ENCODE measurements at places on chromosomes 2 and 18. TPM values are rescaled to one million over a fixed set of nuclear protein-coding genes. Genes with fewer than 3 reads are reported as not detected.
A peak's percentile ranks its signal among the peaks of the same experiment; 100 is the strongest.

DNA sequence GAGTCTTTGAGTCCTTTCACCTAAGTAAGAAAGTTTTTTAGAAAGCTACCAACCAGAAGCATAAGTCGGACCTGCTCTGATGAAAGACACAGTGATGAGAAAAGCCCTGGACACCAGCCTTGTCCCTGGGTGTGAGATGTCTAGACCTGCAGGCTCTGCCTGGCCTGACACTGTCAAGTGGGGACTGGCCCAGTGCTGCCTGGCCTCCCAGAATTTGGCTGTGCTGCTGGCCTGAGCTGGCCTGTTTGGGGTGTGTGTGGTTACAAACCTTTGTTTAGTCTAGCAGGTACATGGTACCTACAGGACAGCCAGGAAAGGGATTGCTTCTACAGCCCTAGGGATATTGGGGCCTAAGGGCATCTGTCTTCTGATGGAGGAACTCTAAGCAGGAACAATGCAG is 48.3 kb downstream of the ASB1 start:
- H3K36me3 ChIP-seq, result no peaks in the 10 kb centered on the region
- no peak for DNase-seq
- H3K27me3 ChIP-seq, result no peaks in the 10 kb centered on the region
- no peaks in the 10 kb centered on the region for H3K4me1 ChIP-seq

DNA sequence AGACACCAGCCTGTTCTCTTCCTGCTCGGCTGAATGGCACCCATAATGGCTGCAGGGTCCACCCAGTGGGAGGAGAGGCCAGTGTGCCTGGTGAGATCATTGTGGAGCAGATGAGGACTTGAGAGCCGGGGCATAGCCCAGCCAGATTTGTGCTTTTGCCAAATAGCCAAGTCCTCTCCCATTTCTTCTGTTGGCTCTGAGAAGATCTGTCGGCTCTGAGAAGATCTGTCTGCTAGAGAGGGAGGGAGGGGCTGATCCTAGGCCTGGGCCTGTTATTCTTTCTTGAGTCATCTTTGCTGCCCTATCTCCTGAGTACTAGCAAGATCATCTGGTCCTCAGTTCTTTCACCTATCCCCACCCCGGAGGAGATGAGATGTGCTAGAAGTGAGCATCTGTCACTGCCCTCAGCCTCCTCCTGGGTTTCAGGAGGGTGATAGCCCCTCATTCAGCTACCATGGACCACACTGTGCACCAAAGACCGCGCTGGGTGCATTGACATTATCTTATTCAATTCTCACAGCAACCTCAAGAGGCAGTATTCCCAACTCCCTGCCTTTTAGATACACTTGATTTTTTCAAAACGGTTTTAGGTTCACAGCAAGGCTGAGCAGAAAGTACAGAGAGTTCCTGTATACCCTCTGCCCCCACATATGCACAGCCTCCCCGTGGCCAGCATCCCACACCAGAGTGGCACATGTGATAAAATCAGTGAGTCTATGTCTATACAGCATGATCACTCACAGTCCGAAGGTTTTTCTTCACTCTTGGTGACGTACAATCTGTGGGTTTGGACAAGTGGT is 98.6 kb downstream of the CAPN13 start:
- H3K27me3 ChIP-seq, result no peaks in the 10 kb centered on the region
- no peaks in the 10 kb centered on the region for H3K4me1 ChIP-seq
- H3K36me3 ChIP-seq, result no peaks in the 10 kb centered on the region
- no peak overlapping the region for H3K4me3 ChIP-seq
- no peak for DNase-seq

- H3K4me3 ChIP-seq, result peak overlapping the region; percentile 88
- peaks cover 4% of the 10 kb centered on the region for H3K36me3 ChIP-seq
These were observed 774 bp upstream of the FZD7 start for GRCh38 chr2:202032846-202033316.

NEU2 gene
- not detected for total RNA-seq

- no peak for DNase-seq
- no peaks in the 10 kb centered on the region for H3K36me3 ChIP-seq
- no peak overlapping the region for H3K27ac ChIP-seq
- H3K4me1 ChIP-seq, result no peaks in the 10 kb centered on the region
These were observed 344.3 kb upstream of the KCNH7 start for GRCh38 chr2:163182764-163183354.

- H3K27ac ChIP-seq, result no peak overlapping the region
- peaks cover 13% of the 10 kb centered on the region for H3K4me1 ChIP-seq
- no peaks in the 10 kb centered on the region for H3K36me3 ChIP-seq
These were observed 15.8 kb downstream of the INPP5D start for GRCh38 chr2:233075966-233076339.

- H3K4me1 ChIP-seq, result no peaks in the 10 kb centered on the region
- H3K36me3 ChIP-seq, result no peaks in the 10 kb centered on the region
- H3K27me3 ChIP-seq, result no peaks in the 10 kb centered on the region
- no peak for DNase-seq
- no peak overlapping the region for H3K27ac ChIP-seq
These were observed 435.6 kb downstream of the TDRD15 start for GRCh38 chr2:21559351-21559750.

DNA sequence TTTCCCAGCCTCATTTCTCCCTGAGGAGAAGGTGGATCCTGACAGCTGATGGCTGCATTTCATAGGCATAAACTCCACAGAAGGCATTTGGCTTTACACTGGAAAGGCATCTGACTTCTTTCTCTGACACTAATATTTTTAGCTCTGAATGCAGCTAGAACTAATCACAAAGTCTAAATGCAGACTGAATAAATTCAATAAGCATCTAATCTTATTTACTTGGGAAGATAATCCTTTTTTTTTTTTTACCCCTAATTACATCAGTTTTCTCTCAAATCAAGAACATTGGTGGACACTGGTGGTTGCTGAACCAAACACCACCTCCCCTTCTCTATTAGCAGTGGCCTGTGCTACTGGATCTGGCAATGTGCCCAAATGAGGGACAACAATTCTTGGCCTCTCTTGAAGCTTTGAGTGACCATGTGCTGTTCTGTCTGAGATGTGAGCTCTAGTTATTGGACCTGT is 50.9 kb upstream of the CD226 start:
- H3K36me3 ChIP-seq, result no peaks in the 10 kb centered on the region
- H3K4me3 ChIP-seq, result no peak overlapping the region
- no peak for DNase-seq
- no peaks in the 10 kb centered on the region for H3K27me3 ChIP-seq
- H3K4me1 ChIP-seq, result no peaks in the 10 kb centered on the region

TEKT4 gene
- 2.7 TPM for total RNA-seq

PSMA8 gene
- 0.20 TPM for total RNA-seq

DNA sequence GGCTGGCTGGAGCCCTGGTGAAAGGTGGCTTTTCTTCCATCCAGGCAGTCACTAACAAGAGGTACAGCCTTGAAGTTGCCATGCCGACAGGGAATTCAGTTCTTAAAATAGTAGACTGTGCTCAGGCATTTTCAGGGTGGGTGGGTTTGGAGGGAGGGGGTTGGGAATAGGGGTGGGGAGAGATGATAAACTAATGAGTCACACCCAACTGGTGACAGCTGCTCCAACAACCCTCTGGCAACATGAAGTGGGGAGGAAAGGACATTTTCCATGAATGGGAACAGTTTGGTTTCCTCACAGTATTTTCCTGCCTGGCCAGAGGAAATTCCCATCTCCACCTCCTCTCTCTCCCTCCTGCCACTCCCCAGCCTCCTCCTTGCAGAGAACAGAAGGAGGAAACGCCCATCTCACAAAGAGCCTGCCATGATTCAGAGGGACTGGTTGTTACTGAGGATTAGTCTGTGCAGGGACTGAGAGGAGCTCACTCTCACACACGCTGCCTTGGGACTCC is 113.0 kb upstream of the SLC1A4 start:
- no peaks in the 10 kb centered on the region for H3K36me3 ChIP-seq
- no peak overlapping the region for H3K27ac ChIP-seq
- H3K4me1 ChIP-seq, result peaks cover 5% of the 10 kb centered on the region

DNA sequence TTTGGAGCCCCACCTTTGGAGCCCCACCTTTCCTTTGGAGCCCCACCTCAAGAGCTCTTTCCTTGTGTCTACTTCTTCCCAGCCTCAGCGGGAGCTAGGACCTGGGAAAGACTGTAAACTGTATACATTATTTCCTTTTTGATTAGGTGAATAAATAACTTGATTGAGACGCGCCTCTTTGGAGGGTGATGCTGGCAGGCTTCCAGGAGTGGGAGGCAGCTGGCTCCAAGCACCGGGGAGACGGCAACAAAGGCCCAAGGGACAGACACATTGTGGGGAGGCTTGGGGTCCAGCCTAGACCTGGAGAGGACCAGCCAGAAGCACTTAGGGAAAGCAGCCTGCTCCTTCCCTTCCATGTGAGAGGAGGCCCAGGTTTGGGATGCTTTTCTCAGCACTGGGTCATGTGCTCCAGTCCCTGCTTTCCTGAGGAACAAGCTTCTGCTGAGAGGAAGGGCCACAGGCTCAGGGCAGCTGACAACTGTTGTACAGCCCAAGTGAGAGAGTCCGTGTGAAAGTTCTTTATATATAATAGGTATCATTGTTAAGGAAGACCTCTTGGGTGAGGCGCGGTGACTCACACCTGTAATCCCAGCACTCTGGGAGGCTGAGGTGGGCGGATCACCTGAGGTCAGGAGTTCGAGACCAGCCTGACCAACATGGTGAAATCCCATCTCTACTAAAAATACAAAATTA is 297.2 kb upstream of the SLC14A2 start:
- H3K4me3 ChIP-seq, result no peak overlapping the region
- no peaks in the 10 kb centered on the region for H3K36me3 ChIP-seq
- DNase-seq, result no peak
- H3K27me3 ChIP-seq, result no peaks in the 10 kb centered on the region
- no peak overlapping the region for H3K27ac ChIP-seq
- peaks cover 6% of the 10 kb centered on the region for H3K4me1 ChIP-seq

DNA sequence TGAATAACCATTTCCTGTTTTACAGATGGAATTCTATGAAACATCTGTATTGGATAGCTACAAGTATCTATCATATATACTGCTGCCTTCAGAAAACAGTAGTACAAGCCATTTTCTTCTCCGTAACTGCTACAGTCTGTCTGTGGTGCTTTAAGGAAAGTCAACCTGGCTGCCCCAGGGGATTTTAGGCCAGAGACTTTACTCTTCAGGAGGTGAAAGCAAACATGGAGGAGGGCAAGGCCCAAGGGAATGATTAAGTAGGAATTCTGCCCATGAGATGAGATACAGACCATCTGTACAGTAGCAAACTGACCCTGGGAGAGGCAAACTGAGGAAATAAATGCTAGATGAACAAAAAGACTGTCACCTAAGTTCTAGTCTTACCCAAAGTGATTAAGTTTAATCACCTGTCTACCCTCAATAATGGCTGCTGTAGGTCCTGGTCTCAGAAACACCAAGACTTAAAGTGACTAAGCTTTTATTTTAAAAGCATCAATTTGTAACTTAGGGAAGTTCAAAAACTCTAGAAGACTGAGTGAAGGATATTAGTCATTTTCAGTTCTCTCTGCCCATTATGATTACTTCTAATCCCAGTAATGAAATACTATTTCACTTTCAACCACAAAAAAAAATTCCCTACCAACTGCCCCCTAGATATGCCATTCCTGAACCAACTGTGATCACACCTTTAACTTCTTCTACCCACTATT is 14.8 kb downstream of the MBD2 start:
- no peaks in the 10 kb centered on the region for H3K36me3 ChIP-seq
- no peak for DNase-seq
- H3K27ac ChIP-seq, result no peak overlapping the region
- no peaks in the 10 kb centered on the region for H3K4me1 ChIP-seq
- no peak overlapping the region for H3K4me3 ChIP-seq
- H3K27me3 ChIP-seq, result no peaks in the 10 kb centered on the region

DNA sequence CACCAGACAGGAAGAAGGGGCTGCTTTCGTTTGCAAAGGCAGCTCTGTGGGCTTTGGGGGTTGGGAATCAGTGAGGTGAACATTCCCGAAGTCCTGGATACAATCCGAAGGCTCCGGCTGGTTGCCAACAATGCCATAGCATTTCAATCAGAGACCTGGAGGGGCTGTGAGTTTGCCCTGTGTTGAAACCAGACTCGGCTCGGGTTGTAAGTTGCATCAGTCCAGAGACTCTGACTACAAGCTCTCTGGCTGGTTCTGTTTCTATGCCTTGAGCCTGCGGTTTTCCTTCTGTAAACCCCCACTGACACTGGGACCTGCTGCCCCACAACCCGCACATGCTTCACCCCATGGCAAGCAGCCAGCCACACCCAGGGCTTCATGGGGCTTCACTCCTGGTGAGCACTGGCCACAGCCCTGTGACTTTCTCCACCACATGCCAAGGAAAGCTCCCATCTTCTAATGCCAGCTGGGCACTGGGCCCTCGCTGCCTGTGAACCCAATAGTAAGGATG is 85.7 kb upstream of the ODC1 start:
- no peaks in the 10 kb centered on the region for H3K27me3 ChIP-seq
- H3K4me3 ChIP-seq, result no peak overlapping the region
- H3K36me3 ChIP-seq, result no peaks in the 10 kb centered on the region
- peaks cover 6% of the 10 kb centered on the region for H3K4me1 ChIP-seq
- no peak for DNase-seq

- no peaks in the 10 kb centered on the region for H3K36me3 ChIP-seq
- H3K4me3 ChIP-seq, result no peak overlapping the region
- H3K27ac ChIP-seq, result no peak overlapping the region
- no peaks in the 10 kb centered on the region for H3K4me1 ChIP-seq
These were observed 36.8 kb upstream of the IGFBP2 start for GRCh38 chr2:216596236-216596979.

DNA sequence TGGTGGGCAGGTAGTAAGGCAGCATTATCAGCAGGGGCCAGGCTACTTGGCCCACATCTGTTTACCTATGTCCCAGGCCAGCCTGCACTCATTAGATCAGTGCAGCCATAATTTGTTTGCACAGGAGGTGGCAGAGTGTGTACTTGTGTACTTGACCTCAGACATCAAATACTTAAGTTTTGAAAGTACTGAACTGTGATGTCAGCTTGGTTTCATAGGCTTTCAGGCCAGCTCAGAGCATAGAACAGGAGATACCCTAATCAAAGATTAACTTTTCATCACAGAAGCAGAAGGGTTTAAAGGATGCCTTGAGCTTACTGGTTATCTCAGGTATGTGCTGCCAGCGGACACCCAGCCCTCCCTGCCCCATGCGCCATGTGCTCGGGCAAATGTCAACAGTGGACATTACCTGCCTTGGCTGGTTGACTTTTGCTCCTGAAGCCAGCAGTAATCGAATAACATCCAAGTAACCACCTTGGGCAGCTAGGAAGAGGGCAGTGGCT is 33.2 kb downstream of the ANKRD29 start:
- no peaks in the 10 kb centered on the region for H3K36me3 ChIP-seq
- H3K27ac ChIP-seq, result no peak overlapping the region
- H3K4me3 ChIP-seq, result no peak overlapping the region
- H3K4me1 ChIP-seq, result no peaks in the 10 kb centered on the region

ORC4 gene
- total RNA-seq, result 45.1 TPM

DNA sequence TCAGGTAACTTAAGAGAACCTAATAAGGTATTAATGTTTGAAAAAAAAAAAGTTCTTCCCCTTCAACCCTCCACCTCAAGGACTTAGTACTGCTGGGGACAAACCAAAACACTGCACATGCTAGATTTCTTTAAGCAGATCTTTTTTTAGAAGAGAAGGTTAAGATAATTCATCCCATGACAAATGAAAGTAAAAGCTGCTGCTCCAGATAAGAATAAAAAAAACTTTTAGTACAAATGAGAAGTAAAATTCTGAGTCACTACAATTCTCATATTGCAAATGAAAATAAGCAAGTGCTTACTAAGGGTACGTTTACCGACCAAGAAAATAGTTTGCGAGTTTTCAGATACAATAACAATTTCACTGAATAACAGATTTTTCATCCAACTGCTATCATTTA is 8.9 kb downstream of the STAM2 start:
- no peak for DNase-seq
- no peak overlapping the region for H3K27ac ChIP-seq
- no peak overlapping the region for H3K4me3 ChIP-seq
- peaks cover 3% of the 10 kb centered on the region for H3K4me1 ChIP-seq

GRCh38 chr18:27967913-27968824 is 208.8 kb downstream of the CDH2 start:
- no peaks in the 10 kb centered on the region for H3K4me1 ChIP-seq
- H3K4me3 ChIP-seq, result no peak overlapping the region
- no peaks in the 10 kb centered on the region for H3K27me3 ChIP-seq
- DNase-seq, result no peak
- H3K27ac ChIP-seq, result no peak overlapping the region
